Activated T-helper 2 cell treated with anti-CD3 and anti-CD28 coated beads, Interferon-gamma antibody, Interleukin-2, Interleukin-4, amounts not matched to agents 10 μg/mL and 5 μg/mL and 100 μg/mL, durations not matched to agents 14 hours and 24 hours and 36 hours (primary cell): ENCODE measurements at places on chromosomes 1 and 21. TPM values are rescaled to one million over a fixed set of nuclear protein-coding genes. Genes with fewer than 3 reads are reported as not detected.

Gene KLHDC8A
- not detected in 2 replicates for total RNA-seq

Gene GPR52
- total RNA-seq: 1.6 and 2.3 TPM in 2 replicates

Gene CASQ1
- 0.30 and 0.37 TPM in 2 replicates for total RNA-seq

Gene DISC1
- total RNA-seq: 1.5 and 1.6 TPM in 2 replicates

Gene AZIN2
- total RNA-seq: 2.4 and 2.9 TPM in 2 replicates

Gene CADM3
- total RNA-seq: not detected in 2 replicates

Gene HLX
- 8.2 and 10.4 TPM in 2 replicates for total RNA-seq

Gene TAL1
- not detected in 2 replicates for total RNA-seq

Gene C1orf21
- total RNA-seq: 3.4 and 4.2 TPM in 2 replicates

Gene BEND5
- 10.2 and 13.1 TPM in 2 replicates for total RNA-seq

Gene PTAFR
- 0.11 and 0.21 TPM in 2 replicates for total RNA-seq

Gene SLC1A7
- total RNA-seq: not detected in 2 replicates

Gene IPO13
- total RNA-seq: 26.4 and 26.8 TPM in 2 replicates

Gene TFF2
- not detected in 2 replicates for total RNA-seq

Gene BRINP2
- not detected in 2 replicates for total RNA-seq

Gene CD164L2
- total RNA-seq: not detected in 2 replicates

Gene GNG4
- total RNA-seq: 167 and 170 TPM in 2 replicates

Gene AVPR1B
- total RNA-seq: not detected in 2 replicates

Gene MROH7
- total RNA-seq: 0.16 TPM in 2 replicates

Gene HFM1
- not detected in 2 replicates for total RNA-seq

Gene MANEAL
- total RNA-seq: 0.94 and 1.1 TPM in 2 replicates

Gene THAP3
- 23.2 and 24.1 TPM in 2 replicates for total RNA-seq

Gene SETSIP
- not detected in 2 replicates for total RNA-seq

Gene LCE2C
- not detected in 2 replicates for total RNA-seq

Gene SLC44A5
- not detected in 2 replicates for total RNA-seq

Gene PFKFB2
- 1.9 and 2.2 TPM in 2 replicates for total RNA-seq

Gene SUSD4
- total RNA-seq: 0.18 and 0.34 TPM in 2 replicates

Gene UBE2U
- not detected in 2 replicates for total RNA-seq

Gene MPZL1
- 36.7 and 40.5 TPM in 2 replicates for total RNA-seq

Gene ADARB1
- total RNA-seq: 25.8 and 29.5 TPM in 2 replicates

Gene CSMD2
- total RNA-seq: not detected in 2 replicates

Gene PIGM
- 6.7 and 7.1 TPM in 2 replicates for total RNA-seq
